CD4-positive, CD25-positive, alpha-beta regulatory T cell (primary cell): ENCODE measurements at places on chromosomes 12 and 14. TPM values are rescaled to one million over a fixed set of nuclear protein-coding genes. Genes with fewer than 3 reads are reported as not detected.
A peak's percentile ranks its signal among the peaks of the same experiment; 100 is the strongest.

GRCh38 chr14:32225378-32225920, 22.4 kb upstream of the RNU6-8 start:
- DNase-seq: no peak
- no peaks in the 10 kb centered on the region for H3K4me1 ChIP-seq
- peaks cover 2% of the 10 kb centered on the region for H3K27me3 ChIP-seq
- H3K4me3 ChIP-seq: no peak overlapping the region
- H3K27ac ChIP-seq: no peak overlapping the region
- no peaks in the 10 kb centered on the region for H3K36me3 ChIP-seq

Gene SLCO1B1
- not detected for total RNA-seq

DNA sequence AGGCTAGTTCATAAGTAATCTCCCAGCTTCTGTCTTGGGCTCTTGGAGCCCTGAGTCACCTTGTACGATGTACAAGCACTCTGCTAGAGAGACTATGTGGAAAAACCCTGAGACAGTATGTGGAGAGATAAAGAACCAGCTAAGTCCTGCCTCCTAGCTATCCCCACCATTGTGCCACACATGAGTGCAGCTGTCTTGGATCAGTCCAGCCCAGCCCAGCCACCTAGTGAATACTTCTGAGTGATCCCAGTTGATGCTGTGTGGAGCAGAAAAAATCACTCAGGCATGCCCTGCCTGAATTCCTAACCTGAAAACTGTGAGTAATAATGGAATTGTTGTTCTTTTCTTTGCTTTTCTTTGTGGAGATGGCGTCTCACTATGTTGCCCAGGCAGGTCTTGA, 5.1 kb upstream of the SERPINA6 start:
- no peak overlapping the region for H3K27ac ChIP-seq
- no peaks in the 10 kb centered on the region for H3K27me3 ChIP-seq
- H3K4me1 ChIP-seq: no peaks in the 10 kb centered on the region
- DNase-seq: no peak
- H3K4me3 ChIP-seq: no peak overlapping the region
- no peaks in the 10 kb centered on the region for H3K36me3 ChIP-seq

DNA sequence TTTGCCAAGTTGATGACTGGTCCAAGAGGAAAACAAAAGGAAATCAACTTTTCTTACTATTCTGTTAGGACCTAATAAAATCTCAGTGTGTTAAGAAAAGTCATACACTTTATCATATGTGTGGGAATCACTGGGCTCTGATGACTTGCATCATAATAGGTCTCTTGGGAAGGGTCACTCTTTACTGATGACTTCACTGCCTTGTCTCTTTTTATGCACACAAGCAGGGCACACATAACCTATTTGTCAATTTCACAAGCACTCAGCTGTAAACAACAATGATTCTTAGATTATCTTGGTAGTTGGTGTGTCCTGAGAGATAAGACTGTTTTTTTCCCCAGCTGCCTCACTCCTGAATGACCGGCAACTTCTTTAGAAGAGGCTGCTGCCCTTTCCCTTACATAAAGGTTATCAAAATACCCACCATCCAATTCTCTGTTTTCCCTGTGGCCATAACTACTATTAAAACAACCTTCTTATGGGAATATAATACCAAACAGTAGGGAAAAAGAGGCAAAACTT, 50.9 kb upstream of the INSM2 start:
- no peak overlapping the region for H3K27ac ChIP-seq
- H3K4me1 ChIP-seq: no peaks in the 10 kb centered on the region
- DNase-seq: no peak
- no peak overlapping the region for H3K4me3 ChIP-seq

- no peak overlapping the region for H3K27ac ChIP-seq
- H3K27me3 ChIP-seq: no peaks in the 10 kb centered on the region
- peaks cover 2% of the 10 kb centered on the region for H3K4me1 ChIP-seq
- H3K4me3 ChIP-seq: no peak overlapping the region
- H3K36me3 ChIP-seq: peaks cover 3% of the 10 kb centered on the region
Measured at GRCh38 chr12:111761099-111761498, 5.6 kb upstream of the ALDH2 start.

- H3K27me3 ChIP-seq: no peaks in the 10 kb centered on the region
- no peaks in the 10 kb centered on the region for H3K36me3 ChIP-seq
- no peak for DNase-seq
Measured at GRCh38 chr12:122394626-122395194, 27.8 kb downstream of the CLIP1 start.

- no peak for DNase-seq
- no peak overlapping the region for H3K27ac ChIP-seq
- no peaks in the 10 kb centered on the region for H3K27me3 ChIP-seq
Measured at GRCh38 chr12:121454921-121455320, 55.0 kb downstream of the RNF34 start.

DNA sequence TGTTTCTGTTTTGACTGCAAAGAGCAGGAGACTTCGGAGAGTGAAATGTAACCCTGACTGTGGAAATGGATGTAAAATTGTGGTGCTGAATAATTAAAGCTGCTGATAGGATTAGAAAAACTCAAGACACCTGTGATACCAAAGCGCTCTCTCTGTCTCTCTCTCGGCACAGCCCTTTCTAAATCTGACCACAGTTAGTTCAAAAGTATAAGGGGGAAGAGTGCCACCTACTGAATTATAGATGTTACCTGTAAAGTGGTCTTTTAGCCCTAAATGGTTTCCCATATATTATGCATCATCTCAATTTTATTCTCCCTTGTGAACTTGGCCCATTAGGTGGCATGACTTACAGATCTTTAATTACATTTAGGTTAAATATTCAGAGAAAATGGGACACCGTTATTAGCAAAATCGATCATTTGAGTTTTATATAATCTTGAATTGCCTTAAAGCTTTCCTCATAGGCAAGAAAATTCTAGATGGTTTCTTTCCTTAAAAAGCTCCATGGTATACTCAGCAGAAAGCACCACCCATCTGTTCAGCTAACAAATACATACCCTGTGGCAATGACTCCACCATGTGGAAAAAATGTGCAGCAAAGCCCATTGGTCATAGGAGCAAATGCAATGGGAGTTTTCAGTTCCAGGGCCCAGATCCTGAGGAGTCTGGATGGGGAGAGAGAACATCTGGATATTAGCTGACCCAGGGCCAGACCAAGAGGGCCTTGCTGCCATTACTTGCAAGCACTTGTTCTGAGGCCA, 18.1 kb downstream of the RFC5 start:
- H3K36me3 ChIP-seq: peaks cover 88% of the 10 kb centered on the region
- H3K27ac ChIP-seq: no peak overlapping the region
- no peak overlapping the region for H3K4me3 ChIP-seq
- H3K4me1 ChIP-seq: no peaks in the 10 kb centered on the region
- no peaks in the 10 kb centered on the region for H3K27me3 ChIP-seq

Gene CFAP54
- 0.27 TPM for total RNA-seq

GRCh38 chr14:59483363-59483762, 845 bp downstream of the L3HYPDH start:
- H3K27ac ChIP-seq: peak overlapping the region; percentile 73
- H3K4me3 ChIP-seq: peak overlapping the region; percentile 90
- peaks cover 51% of the 10 kb centered on the region for H3K4me1 ChIP-seq
- H3K27me3 ChIP-seq: no peaks in the 10 kb centered on the region
- DNase-seq: no peak

DNA sequence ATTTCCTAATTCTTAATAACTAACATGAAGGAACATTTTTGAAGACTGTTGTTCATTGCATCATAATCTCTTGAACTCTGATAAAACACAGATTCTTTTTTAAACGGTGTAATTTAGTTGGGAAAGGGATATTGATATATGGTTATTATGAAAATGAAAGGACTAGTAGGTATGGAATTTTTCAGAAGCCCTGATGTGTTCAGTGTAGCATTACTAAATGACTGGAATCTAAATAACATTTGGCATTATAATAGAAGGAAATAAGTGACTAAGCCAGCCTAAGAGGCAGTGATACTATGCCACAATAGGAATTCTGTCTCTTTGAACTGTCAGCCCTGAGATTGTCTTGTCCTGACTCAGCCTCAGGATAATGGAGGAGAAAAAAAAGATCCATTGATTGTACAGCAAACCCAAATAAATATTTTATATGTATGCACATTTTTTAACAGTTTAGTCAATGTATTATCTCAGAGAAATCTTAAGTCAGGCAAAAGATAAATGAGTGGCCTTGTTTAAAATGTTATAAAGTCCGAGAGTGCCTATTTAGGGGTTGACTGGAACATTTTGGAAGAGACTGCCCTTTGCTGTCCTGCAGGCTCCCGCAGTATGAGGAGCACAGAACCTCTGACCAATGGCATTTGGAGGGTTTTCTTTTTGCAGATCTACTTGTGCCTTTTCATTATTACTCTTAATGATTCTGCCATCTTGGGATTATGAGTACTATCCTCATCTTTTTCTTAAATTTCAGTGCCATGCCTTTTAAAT, 271.2 kb downstream of the EGLN3 start:
- no peak overlapping the region for H3K4me3 ChIP-seq
- no peak for DNase-seq

GRCh38 chr12:53811606-53812005, 59.8 kb upstream of the CISTR start:
- no peaks in the 10 kb centered on the region for H3K4me1 ChIP-seq
- no peaks in the 10 kb centered on the region for H3K36me3 ChIP-seq
- H3K27ac ChIP-seq: no peak overlapping the region
- DNase-seq: no peak

DNA sequence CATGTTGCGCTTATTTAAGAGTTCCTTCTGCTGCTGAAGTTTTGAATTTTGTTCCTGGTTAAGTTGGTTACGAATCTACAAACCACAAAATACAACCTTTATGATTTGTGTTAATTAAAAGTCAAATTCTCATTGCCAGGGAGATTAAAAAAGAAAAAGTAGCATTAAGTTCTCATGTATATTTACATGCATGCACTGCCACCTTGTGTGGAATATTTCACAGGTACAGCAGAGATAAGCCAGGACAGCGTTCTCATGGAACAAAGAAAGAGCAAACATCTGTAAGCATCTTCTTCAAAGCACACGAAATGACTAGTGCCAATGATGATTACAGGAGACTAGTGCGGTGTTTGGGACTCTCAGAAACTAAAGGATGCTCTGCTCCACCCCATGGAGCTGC, 34.2 kb downstream of the ZFYVE21 start:
- no peak overlapping the region for H3K4me3 ChIP-seq
- no peak overlapping the region for H3K27ac ChIP-seq
- peaks cover 7% of the 10 kb centered on the region for H3K4me1 ChIP-seq
- DNase-seq: peak; percentile 9
- no peaks in the 10 kb centered on the region for H3K27me3 ChIP-seq
- peaks cover 8% of the 10 kb centered on the region for H3K36me3 ChIP-seq

DNA sequence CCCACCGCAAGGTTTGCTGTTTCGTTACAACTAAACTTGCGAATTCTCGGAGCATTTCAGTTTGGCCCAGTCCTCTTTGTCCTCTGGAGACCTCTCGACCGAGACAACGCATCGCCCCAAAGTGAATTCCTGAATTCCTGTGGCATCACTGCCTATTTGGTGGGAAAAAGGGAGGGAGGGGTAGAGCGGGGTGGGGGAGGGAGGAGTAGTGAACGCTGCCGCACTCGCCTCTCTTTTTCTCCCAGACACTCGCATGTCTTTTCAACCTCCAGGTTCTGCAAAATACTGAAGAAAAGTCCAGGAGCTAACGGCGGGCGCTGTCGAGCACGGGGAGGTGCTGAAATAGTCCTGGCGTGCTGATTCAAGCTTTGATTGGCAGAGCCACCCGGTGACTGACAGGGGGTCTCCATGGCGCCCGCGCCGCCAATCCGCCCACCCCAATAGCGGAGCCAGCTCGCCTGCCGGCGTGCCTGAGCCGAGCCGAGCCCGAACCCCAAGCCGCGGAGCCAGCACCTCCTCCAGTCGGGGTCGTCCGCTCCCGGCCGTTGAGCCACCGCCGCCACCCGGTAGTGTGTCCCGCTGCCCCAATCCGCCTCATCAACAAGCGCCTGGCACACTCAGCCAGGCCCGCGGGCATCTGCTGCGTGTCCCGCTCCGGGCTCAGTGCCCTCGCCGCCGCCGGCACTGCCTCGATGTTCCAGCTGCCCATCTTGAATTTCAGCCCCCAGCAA, at the start of gene SIX6:
TSS of gene SIX6 (plus strand) at position 440 of the 731 bp plus-strand sequence. CDS start at position 693, 253 bp downstream.
- H3K4me1 ChIP-seq: peaks cover 6% of the 10 kb centered on the region
- peaks cover 57% of the 10 kb centered on the region for H3K27me3 ChIP-seq
- no peak within 1 kb of the TSS for H3K4me3 ChIP-seq

Gene OR11H12
- not detected for total RNA-seq

DNA sequence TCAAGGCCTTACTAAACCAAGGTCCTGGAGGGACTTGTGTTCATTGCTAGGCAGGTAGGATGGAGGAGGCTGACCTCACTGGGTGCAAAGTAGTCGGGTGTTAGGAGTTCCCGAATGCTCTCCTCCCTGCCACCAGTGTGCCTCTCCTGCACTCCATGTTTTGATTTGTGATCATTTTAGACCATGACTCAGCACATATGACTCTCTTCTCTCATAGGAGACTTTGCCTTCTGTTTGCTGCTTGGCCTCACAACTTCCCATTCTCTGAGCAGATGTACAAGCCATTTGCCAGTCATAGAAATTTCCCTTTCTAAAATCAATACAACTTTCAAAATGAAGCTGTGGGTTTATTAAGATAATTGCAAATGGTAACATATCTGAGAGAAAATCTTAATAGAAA, 46.6 kb upstream of the LRIG3 start:
- no peak for DNase-seq
- no peak overlapping the region for H3K4me3 ChIP-seq
- H3K4me1 ChIP-seq: no peaks in the 10 kb centered on the region

Gene GALNT9
- total RNA-seq: 0.69 TPM

DNA sequence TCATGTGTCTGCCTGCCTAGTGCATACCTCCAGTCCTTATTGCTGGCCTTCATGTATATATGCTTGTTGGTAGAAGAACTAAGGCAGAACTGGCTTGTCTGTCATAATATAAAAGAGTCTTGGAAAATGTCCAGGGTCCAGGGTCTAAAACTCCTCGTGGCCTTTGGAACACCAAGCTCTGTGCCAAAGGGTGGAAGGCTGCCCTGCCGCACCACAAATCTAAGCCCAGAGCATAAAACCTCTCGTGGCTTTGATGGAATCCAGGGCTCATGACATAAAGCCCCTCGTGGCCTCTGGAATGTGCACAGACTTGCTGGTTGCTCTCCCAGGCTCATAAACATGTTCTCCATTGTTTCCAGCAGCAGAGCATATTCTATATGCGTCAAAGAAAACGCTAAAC, 107.9 kb downstream of the BBS10 start:
- no peaks in the 10 kb centered on the region for H3K4me1 ChIP-seq
- no peak for DNase-seq
- H3K27me3 ChIP-seq: peaks cover 2% of the 10 kb centered on the region
- H3K36me3 ChIP-seq: no peaks in the 10 kb centered on the region
- H3K4me3 ChIP-seq: no peak overlapping the region
- H3K27ac ChIP-seq: no peak overlapping the region

DNA sequence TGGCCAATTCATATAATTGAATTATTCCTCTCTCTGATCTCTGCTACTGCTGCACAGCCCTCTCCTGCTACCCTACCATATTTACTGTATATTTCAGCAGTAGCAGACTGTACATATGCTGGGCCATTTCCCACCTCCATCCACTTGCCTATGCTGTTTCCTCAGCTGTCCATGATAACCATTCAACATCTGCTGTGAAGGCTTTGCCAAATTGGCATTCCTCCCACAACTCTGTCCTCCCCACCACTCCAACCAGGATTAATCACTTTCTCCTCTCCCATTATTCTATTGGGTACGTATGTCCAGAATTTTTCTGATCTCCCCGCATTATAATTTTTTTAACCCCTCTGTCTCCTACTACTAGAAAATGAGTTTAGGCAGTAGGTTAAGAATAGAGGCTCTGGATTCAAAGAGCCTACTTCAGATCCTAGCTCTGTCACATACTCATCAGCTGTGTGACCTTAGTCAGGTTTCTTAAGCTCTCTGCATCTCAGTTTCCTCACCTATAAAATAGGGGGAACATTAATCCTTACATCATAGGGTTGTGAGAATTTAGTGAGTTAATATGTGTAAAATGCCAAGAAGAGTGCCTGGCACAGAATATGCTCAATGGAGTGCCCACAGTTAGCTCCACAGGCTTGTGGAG, 123.3 kb downstream of the KICS2 start:
- H3K4me3 ChIP-seq: no peak overlapping the region
- H3K4me1 ChIP-seq: no peaks in the 10 kb centered on the region
- DNase-seq: no peak
- no peaks in the 10 kb centered on the region for H3K36me3 ChIP-seq
- peaks cover 2% of the 10 kb centered on the region for H3K27me3 ChIP-seq
